ENCODE measurements at places on chromosomes 3 and 15. TPM values are rescaled to one million over a fixed set of nuclear protein-coding genes. Genes with fewer than 3 reads are reported as not detected.

ACVR2B gene
- 6.2 TPM for total RNA-seq

SLC28A2 gene
- total RNA-seq = not detected

CCDC54 gene
- total RNA-seq = not detected

C3orf20 gene
- total RNA-seq = 0.28 TPM

POLR2M gene
- total RNA-seq = 102 TPM

DNAH1 gene
- 13.1 TPM for total RNA-seq

ECE2 gene
- not detected for total RNA-seq

CLDN18 gene
- 3.3 TPM for total RNA-seq

ACTC1 gene
- total RNA-seq = not detected

ARNT2 gene
- total RNA-seq = 3.6 TPM

PLA2G4F gene
- total RNA-seq = 0.87 TPM

SLC28A1 gene
- 0.17 TPM for total RNA-seq

PLSCR4 gene
- total RNA-seq = 6.3 TPM

GABRR3 gene
- total RNA-seq = not detected

MCTP2 gene
- 40.5 TPM for total RNA-seq

NOP10 gene
- 46.0 TPM for total RNA-seq

ZPLD1 gene
- total RNA-seq = 0.64 TPM

AMT gene
- total RNA-seq = 9.7 TPM

CPNE9 gene
- not detected for total RNA-seq

SLC7A14 gene
- not detected for total RNA-seq

ILDR1 gene
- total RNA-seq = 15.7 TPM

RAD51 gene
- total RNA-seq = 12.8 TPM

PTPRG gene
- 0.35 TPM for total RNA-seq

SAMMSON gene
- total RNA-seq = not detected

UPK1B gene
- total RNA-seq = 32.8 TPM

GOLGA6L7 gene
- not detected for total RNA-seq

LRRC2 gene
- total RNA-seq = not detected

LRRK1 gene
- total RNA-seq = 20.1 TPM

GOLGA6D gene
- total RNA-seq = 0.27 TPM

FAM81A gene
- total RNA-seq = 16.0 TPM

VGLL3 gene
- 40.0 TPM for total RNA-seq

SLC6A11 gene
- total RNA-seq = not detected

PIGBOS1 gene
- total RNA-seq = 16.6 TPM

MASP1 gene
- 0.17 TPM for total RNA-seq

TMEM212 gene
- not detected for total RNA-seq

IL16 gene
- not detected for total RNA-seq

GOLGA6L9 gene
- total RNA-seq = 5.8 TPM

PIGZ gene
- total RNA-seq = 6.7 TPM

GHSR gene
- total RNA-seq = not detected

TRPM1 gene
- not detected for total RNA-seq

BNC1 gene
- not detected for total RNA-seq

TM6SF1 gene
- not detected for total RNA-seq

CLDN1 gene
- total RNA-seq = 204 TPM

CFAP92 gene
- total RNA-seq = 0.92 TPM

GPR15 gene
- not detected for total RNA-seq

CYP11A1 gene
- not detected for total RNA-seq

CCK gene
- not detected for total RNA-seq

HEXA gene
- 129 TPM for total RNA-seq

PLSCR2 gene
- total RNA-seq = 2.9 TPM

ALDH1A2 gene
- 231 TPM for total RNA-seq

CLEC3B gene
- not detected for total RNA-seq

GUCA1C gene
- not detected for total RNA-seq

IGDCC3 gene
- total RNA-seq = not detected

SPINT1 gene
- total RNA-seq = 93.7 TPM
